Foreskin keratinocyte (primary cell): ENCODE measurements at places on chromosomes 3 and 15. TPM values are rescaled to one million over a fixed set of nuclear protein-coding genes. Genes with fewer than 3 reads are reported as not detected.
A peak's percentile ranks its signal among the peaks of the same experiment; 100 is the strongest.

- DNase-seq = no peak
Observed at GRCh38 chr3:135149707-135150681, 354.9 kb downstream of the EPHB1 start.

DNA sequence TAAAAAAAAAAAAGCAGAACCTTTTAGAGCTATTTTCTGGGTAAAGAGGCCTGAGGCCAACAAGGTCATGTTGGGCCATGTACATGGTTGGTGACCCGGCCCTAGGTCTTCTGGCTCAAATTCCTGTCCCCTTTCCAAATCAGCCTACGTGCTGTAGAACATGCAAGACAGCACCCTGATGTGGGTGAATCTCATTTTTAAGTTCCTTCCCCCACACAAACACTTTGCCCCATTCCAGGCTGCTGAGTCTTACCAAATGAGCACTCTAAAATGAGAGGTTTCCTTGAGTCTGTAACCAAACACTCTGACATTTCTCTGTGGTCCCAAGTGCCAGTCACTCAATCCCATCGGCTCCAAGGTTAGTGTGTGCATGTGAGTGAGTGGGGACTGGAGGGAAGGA lies 9.4 kb downstream of the BCL6 start:
- DNase-seq = no peak

GRCh38 chr3:53195602-53196574 lies 34.9 kb downstream of the PRKCD start:
- no peak for DNase-seq

DNA sequence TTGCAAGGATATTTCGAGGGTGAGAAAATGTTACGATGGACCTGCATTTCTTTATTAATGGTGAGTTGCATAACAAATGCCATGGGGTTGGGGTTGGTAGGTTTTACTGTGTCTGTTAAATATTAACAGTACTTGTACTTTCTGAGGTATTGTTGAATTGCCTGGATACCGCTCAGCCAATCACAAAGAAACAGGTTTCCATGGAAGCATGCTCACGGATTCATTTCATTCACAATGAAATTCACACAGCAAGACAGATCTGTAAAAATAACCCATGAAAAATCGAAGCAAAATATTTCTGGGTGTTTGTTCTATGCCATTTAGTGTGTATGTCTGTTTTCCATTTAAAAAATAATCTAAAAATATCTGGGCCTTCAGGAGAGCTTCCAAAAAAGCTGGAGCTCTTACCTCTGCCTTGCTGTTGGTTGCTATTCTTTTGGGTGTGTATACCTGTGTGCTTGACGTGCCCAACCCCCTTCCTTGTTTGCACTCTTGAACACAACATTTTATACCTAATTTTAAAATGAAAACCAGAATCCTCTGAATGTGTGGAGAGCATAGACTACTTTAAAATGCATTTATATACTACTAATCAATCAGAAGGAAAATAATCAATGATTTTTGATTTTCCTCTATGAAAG lies 479.8 kb upstream of the TBL1XR1 start:
- no peak for DNase-seq

ZNF620 gene
- total RNA-seq = 1.1 and 1.3 TPM in 2 replicates

DNA sequence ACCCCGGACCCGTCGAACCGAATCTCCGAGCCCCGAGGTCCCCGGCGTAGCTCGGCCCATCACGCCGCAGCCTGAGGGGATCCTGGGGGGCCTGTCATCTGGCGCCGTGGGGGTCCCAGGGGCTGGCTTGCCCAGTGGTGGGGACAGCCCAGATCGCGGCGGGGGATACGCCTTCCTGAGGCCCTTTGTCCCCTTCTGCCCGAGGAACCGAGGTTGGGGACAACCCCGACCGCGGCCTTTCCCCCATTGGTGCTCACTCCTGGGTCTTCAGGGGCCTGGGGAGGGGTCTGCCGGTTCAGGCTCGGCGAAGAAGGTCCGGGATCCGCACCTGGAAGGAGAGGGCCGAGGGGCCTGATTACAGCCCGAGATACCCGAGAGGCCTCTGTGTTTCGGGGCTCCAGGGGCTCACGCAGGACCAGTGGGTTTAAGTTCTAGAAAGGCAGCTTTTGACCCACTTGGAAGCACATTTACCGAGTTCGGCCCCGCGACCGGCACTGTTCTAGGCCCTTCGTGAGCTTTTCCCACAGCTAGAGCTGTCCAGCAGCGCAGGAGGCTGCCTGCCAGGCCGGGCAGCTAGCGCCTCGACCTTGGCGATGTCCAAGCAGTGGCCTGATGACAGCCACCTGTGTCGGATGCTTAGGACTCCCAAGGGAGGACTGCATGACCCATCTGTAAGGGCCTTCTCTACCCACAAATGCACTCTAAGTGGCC lies 504 bp downstream of the ABHD2 start:
- no peak for DNase-seq

- DNase-seq = no peak
Observed at GRCh38 chr3:160566499-160566898, 1.1 kb upstream of the KPNA4 start.

CISH gene
- total RNA-seq = 5.7 and 6.2 TPM in 2 replicates

CFAP20DC gene
- total RNA-seq = 5.6 and 8.5 TPM in 2 replicates

DNA sequence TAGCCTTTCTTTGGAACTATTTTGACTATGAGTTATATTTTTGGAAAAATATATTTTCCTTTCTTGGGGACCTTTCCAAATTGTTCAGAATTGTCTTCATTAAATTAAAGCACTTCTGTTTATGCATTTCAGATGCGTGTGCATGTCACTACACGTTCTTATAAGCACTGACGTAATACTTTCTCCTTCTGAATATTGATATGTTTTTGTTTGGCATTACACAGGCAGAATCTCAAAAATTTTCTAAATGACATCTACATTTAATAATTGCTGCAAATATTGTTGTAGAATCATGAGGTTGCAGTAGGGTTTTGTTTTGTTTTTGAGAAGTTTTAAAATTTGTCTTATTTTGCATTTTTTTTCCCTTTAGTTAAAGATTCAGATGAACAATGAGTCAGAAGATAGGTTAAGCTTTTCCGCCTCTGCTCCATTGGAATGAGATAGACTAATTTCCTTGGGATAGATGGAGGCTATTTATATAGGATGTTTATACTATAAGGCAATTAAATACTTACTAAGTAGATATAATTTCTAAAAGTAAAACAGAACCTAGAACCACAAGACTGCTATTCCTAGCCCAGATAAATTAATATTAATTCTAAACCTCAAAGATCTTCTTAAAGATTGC lies 110.8 kb downstream of the MBNL1 start:
- peak; percentile 42 for DNase-seq

KCNAB1 gene
- total RNA-seq = 0.49 and 0.51 TPM in 2 replicates

NEK11 gene
- 4.2 TPM in 2 replicates for total RNA-seq

DNA sequence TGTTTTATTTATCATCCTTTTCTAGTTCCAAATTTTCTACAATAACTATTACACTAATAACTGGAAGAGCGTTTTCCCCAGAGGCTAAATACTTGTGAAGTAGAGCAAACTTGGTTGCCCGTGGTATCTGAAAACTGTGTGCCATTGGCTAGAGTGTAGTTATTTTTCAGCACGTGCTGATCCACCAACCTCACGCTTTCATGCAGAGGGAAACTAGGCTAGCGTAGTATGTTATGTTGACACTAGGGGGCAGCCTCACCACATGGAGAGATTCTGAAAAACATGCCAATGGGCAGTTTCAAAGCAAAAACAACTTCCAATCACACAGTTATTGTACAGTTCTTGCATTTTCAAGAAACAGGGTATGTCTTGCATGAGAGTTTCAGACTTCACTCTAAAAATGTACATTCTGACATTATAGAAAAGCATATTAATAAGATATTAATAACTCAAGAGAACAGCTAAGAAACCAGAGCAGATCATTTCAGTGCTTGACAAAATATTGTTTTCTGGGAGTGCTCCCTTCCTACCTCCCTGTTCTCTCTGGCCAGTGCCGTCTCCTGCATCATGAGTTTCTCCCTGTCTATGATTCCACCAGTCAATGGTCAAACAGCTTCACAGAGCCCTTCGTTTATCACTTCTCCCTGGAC lies 39.7 kb downstream of the SPATA12 start:
- DNase-seq = peak; percentile 58

- no peak for DNase-seq
Observed at GRCh38 chr3:194268654-194269512, 82.2 kb downstream of the CPN2 start.

DNA sequence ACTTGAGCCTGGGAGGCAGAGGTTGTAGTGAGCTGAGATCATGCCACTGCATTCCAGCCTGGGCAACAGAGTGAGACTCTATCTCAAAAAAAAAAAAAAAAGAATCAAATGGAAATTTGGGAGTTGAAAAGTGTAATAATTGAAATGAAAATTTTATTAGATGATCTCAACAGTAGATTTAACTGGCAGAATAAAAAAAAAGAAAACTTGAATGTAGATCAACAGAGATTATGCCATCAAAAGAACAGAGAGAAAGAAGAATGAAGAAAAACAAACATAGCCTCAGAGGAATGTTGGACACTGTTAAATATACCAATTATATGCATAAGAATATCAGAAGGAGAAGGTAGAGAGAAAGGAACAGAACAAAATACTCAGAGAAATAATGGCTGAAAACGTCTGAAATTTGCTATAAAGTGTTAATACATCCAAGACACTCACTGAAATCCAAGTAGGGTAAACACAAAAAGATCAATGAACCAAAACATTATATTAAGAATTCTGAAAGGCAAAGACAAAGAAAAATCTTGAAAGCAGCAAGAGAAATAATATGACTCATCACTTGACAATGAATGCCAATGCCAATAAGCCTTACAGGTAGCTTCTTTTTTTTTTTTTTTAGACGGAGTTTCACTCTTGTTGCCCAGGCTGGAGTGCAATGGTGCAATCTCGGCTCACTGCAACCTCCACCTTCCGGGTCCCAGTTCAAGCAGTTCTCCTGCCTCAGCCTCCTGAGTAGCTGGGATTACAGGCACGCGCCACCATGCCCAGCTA lies 14.6 kb upstream of the ELP6 start:
- peak; percentile 71 for DNase-seq

CPN2 gene
- not detected in 2 replicates for total RNA-seq

CACNA1D gene
- total RNA-seq = 0.14 and 0.17 TPM in 2 replicates

GRCh38 chr3:142876417-142876816 lies 12.5 kb downstream of the PCOLCE2 start:
- no peak for DNase-seq

- DNase-seq = no peak
Observed at GRCh38 chr3:76474632-76475031, 565.3 kb upstream of the ROBO2 start.

DNA sequence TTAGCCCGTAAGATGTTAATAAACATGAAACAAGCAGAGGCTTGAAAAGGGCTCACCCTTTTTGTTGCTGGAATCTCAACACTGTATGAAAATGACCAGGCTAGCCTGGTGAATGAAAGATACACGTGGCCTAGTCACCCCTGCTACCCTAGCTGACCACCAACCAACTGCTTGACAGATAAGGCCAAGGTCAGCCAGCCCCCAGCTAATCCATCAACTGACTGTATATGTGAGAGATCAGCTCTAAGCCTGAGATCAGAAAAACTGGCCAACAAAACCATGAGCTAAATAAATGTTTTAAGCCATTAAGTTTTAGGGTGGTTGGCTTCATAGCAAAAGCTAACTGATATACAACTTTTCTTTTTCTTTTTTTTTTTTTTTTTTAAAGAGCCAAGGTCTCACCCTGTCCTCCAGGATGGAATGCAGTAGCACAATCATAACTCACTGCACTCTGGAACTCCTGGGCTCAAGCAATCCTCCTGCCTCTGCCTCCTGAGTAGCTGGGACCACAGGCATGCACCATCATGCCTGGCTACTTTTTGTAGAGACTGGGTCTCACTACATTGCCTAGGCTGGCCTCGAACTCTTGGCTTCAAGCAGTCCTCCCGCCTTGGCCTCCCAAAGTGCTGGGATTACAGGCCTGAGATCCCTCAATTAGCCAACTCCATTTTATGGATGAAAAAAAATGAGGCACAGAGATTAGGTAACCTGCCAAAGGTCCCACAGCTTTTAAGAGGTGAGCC lies 34.6 kb downstream of the SH3BP5 start:
- DNase-seq = no peak

- peak; percentile 14 for DNase-seq
Observed at GRCh38 chr3:140093742-140094141, 158.8 kb downstream of the CLSTN2 start.

GRCh38 chr3:48621461-48621869 lies at the start of gene TMEM89:
TMEM89 (minus strand) TSS chr3:48621769; CDS start chr3:48621756, 13 bp downstream.
- DNase-seq = no peak

DNA sequence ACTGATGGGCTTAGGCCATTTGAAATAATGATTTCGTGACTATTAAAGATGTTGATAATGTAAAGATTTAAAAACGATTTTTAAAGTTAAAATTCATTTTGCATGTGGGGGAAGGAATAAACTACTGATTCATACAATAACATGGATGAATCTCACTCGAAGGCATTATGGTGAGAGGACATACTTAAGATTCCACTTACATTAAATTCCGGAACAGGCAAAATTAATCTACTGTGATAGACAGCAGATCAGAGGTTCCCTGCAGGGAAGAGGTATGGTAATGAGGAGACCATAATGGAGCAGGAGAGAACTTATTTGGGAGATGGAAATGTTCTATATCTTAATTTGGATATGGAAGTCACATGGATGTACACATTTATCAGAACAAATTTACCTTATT lies 28.4 kb upstream of the RAB6B start:
- no peak for DNase-seq

- peak; percentile 74 for DNase-seq
Observed at GRCh38 chr3:23600167-23600871, 205.4 kb upstream of the UBE2E1 start.

GRCh38 chr3:132283440-132283839 lies 33.8 kb upstream of the ACP3 start:
- no peak for DNase-seq

DNA sequence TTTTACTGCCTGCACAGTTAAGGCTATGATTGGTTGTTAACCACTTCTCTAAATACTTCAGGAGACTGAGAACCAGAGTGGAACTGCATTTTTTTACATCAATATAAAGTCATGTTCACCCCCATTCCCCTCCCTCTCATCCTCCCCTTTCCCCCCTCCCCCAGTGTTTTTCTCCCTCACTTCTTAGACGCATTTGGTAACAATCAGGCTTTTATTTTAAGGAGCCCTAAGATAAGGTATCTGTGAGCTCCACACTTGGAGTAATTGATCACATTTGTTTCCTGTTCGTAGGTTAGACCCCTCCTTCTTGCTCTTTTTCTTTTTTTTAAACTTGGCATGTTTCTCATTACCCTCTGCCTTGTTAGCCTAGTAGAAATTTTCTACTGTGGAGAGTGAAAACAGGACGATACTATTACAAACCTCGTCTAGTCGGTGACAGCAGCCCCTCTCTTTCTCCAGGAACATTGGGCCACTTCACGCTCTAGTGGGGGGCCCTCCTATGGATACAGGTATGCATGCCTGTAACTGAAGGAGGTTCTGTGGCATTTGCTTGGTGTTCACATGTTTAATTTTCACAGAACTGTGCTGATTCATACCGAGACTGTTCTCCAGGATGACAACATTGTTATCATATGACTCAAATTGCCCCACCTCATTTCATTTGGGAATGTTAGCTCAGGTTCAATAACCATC lies 314.4 kb downstream of the MECOM start:
- peak; percentile 94 for DNase-seq
